ENCODE measurements at places on chromosomes 1 and 21.

DNA sequence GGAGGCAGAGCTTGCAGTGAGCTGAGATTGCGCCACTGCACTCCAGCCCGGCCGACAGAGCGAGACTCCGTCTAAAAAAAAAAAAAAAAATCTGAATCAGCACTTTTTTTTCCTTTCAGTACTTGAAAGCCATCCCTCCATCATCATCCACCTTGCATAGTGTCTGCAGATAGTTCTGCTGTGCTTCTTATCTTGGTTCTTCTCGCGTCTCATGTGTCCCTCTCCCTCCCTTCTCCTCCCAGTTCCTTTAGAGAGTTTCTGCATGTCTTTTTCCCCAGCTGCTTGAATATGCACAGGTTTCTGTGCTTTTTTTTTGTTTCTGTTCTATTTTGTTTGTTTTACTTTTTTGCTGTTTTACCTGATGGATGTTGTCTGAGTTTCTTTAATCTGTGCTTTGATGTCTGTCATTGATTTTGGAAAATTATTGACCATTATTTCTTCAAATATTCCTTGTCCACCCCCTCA, 3.9 kb upstream of the COL18A1 start:
- DNase-seq = no peak

- no peak for DNase-seq
These were observed 212.6 kb downstream of the GREM2 start for GRCh38 chr1:240399381-240399780.

DNA sequence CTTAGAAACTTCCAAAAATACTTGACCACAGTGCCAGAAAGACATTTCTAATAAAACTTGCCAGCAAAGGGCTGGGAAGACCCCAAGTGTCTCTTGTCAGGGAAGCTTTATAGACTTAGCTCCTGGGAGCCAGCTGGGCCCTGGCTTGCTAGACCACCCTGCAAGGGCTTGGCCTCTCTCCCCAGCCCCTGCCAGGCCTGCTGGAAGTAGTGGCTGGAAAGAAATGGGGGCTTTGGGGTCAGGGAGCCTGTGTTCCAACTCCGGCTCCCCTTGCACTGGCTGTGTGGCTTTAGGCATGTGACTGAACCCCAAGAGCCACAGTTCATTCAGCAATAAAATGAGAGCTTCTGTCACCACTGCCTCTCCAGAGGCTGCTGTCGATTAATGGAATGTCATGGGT, 31.1 kb downstream of the H3-3A start:
- no peak for DNase-seq

DNA sequence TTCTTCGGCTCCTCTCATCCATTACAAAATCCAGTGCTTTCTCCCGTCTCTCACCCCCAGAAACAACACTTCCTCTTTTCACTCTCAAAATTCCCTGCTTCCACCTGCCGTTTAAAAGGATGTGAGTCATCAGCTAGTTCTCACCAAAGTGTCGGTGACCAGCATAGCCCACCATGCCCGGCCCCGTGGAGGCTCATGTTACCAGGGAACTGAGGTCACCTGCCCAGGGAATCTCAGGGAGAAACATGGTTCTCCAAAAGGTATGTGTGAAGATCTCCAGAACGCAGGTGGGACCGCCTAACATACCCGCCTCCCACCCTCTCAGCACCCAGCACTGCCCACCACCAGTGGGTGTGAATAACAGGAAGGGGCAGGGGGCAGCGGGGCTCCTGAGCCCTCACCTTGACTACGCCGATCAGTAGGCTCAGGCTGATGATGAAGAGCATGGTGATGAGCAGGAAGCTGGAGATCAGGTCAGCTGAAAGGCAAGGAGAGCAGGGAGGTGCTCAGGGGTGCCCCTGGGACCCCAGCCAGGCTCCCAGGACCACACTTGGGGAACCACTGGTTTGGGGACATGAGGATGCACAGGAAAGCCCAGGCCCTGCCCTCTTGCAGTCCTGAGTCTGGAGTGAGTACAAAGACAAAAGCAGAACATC, 16.2 kb downstream of the LAPTM5 start:
- no peak for DNase-seq

GRCh38 chr1:245622332-245623014, 467.7 kb downstream of the KIF26B start:
- DNase-seq = no peak

- DNase-seq = no peak
These were observed 20.4 kb downstream of the AGRN start for GRCh38 chr1:1040004-1040991.

DNA sequence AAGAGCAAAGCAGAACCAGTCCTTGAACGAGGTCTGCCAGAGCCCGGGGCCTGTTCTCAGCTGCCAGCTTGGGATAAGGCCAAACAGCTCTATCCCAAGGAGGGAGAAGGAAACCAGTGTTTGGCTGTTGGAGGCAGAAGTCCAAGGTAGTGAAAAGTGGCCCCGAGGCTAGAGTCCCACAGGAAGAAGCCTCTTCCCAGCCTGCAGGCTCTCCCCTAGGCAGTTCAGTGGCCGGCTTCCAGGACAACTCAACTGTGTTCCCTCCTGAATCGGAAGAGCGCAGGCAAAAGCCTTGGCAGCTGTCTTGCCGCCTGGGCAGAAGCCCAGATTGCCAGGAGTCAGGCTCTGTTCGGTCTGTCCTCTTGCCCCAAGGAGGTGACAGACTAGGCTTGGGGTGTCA, 19.3 kb downstream of the QSOX1 start:
- no peak for DNase-seq

GRCh38 chr1:5887971-5888361, 104.3 kb downstream of the NPHP4 start:
- DNase-seq = no peak

All from GM12864 (cell line).